Cerebellar nuclear complex (tissue), 1 donor: ENCODE measurements at places on chromosomes 13 and 19.

DNA sequence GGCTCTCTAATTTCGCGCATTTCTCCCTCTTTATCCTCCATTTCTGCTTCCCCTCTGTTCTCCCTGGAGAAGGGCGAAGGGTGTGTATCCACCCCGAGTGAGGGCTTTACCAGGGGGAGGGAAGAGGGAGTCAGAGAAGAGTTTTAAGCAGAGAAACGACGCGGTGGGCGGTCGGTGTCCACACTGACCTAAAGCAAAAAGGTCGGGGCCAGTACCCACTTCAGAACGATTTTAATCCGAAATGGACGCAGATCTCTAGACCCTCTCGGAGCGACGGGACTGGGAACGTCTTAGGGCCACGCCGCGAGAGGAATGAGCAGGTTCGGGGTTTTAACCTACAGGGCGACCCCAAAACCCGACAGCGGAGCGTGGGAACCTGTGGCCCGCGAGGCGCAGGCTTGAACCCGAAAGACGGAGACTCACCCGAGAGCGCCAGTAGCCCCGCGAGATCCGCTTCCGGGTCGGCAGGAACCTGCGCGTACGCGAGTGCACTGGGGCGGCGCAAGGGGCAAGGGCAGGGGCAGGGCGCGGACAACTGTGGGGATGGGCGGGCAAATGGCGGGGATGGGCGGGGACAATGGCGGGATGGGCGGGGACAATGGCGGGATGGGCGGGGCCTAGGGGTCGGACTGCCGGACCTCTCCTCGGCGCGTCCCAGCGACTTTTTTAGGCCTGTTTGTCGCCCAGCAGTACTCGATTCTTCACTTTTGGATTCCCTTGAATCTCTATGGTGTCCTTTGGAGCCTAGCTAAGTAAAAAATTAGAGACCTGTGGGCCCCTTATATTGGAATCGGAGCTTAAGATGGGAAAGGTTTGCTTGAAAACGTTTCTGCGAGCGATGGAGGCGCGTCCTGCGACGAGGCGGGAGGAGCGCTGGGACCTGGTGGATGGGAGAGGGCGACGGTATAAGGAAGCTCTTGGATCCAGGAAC is at the start of gene ZNF677:
TSS of gene ZNF677 (minus strand) at position 463 of the 931 bp plus-strand sequence. CDS start 3,323 bp downstream, outside the sequence.
- DNase-seq, result peak; percentile 62

DNA sequence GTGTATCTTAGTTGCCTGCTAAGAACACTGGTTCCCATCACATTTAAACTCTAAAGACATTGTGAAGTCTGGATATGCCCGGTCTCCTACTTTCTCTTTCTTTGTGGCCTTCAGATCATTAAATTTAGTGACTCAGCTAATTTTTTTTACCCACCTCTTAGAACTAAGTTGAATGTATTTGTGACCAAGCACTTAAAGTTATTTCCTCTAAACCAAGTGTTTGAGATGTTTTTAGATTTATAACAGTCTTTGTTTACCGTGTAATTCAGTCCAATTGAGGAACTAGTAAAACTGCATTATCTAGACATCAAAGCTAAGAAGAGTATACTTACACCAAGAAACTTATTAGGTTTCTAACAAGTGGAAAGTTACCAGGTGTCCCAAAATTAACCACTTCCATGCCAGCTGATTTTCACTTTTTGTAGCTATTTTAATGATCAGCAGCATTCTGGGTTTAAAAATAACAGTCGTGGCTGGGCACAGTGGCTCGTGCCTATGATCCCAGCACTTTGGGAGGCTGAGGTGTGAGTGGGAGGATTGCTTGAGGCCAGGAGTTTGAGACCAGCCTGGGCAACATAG is 53.1 kb downstream of the ARHGAP35 start:
- no peak for DNase-seq

GRCh38 chr13:32409561-32410421 is 18.1 kb downstream of the N4BP2L1 start:
- no peak for DNase-seq

DNA sequence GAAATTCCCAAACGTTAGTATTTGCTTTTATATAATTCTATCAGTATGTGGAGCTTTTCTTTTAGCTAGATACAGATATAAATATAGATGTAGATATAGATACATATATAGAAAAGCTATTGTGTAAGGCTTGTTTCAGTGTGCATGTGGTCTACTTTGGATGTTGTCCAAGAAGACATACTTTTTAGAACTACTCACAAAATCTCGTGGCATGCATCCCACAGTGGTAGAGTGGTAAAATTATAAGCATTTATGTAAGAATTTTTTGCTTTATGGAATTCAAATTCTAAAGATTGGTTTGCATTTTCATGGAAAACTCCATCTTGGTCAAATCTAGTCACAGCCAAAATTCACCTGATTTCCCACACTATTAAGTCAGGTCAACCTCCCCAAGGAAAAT is 880.4 kb downstream of the EFNB2 start:
- DNase-seq, result no peak

GRCh38 chr13:109366525-109366924 is 419.9 kb downstream of the IRS2 start:
- DNase-seq, result no peak

DNA sequence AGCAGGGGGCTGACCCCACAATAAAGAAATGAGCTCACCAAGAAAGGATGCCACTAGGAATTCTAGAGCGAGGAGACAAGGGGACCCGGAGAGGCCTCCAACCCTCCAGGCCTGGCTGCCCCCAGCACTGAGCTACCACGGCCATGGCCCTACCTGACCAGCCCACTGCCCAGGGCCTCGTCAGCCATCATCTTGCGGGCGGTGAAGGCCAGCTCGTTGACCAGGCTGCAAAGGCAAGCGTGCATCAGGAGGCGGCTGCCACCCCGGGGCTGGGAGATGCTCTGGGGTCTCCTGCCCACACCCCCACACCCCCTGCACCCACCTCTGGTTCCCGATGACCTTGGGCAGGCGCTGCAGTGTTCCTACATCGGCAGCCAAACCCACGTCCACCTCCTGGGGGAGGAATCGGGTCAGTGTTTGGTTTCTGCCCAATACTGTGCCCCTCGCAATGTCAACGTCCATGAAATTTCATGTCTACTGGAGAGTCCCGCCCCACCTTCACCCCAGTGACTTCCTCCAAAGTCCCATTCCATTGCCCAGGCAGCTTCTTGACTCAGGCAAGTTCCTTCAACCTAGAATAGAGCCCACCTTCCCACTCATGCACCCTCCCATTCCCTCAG is 3.5 kb upstream of the LGALS4 start:
- no peak for DNase-seq

DNA sequence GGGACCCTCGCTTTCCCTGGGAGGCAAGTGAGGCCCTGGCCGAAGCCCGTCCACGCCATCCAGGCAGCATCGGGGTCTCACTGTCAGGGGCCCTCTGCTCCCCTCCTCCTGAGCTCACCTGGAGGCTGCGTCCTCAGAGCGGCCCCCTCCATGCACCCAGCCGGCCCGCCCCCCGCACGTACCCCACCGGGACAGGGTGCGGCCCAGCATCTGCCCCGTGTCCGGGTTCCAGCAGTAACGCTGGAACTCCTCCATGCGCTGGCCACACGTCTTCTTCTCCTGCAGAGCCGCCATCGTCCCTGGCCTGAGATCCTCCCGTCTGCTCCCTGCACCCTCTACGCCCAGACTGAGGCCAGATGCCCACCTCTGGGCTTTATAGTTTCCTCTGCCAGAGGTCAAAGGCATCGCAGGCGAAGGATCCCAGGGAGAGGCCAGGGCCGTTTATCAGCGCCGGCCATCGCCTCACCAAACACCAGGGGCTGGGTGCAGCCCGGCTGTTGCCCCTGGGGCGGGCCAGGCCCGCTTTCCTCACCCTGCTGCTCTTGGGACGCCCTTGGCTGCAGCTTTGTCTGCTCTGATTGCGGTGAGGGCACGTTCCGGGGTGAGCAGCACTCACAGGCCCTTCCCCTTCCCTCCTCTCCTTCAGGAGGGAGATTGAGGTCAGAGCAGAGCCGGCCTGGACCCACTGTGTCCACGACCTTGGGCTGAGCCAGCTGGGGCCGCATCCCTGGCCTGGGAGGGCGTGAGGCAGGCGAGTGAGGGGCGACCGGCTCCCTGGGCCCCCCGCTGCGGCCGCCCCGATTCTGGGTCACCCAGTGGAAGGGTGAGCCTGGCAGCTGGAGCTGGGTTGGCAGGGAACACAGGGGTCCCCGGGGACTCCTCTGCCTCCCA is at the start of gene ATP4B:
TSS of gene ATP4B (minus strand) at position 348 of the 891 bp plus-strand sequence. CDS start at position 294, 54 bp downstream.
- DNase-seq, result no peak

DNA sequence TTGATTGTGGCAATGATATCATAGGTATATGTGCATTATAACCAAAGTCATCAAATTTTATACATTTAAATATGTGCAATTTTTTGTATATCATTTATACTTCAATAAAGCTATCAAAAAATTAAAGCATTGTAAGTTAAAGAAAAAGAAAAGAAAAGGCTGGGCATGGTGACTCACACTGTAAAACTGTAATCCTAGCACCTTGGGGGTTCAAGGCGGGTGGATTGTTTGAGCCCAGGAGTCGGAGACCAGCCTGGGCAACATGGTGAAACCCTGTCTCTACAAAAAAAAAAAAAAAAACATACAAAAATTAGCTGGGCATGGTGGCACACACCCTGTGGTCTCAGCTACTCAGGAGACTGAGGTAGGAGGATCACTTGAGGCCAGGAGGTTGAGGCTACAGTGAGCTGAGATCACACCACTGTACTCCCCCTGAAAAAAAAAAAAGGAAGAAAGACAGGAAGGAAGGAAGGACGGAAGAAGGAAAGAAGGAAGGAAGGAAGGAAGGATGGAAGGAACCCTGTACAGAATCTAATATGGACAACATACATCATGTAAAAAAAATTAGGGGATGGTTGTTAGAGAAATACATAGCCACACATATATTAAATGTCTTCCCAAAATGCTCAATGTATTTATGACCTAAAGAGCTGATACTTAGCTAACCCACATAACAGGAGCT is 21.7 kb upstream of the SLC25A30 start:
- no peak for DNase-seq

GRCh38 chr19:48991873-48992580 is 1.1 kb downstream of the GYS1 start:
- DNase-seq, result no peak

GRCh38 chr13:42747399-42747873 is 33.9 kb upstream of the FAM216B start:
- no peak for DNase-seq

GRCh38 chr13:76725211-76725610 is 161.0 kb downstream of the KCTD12 start:
- no peak for DNase-seq

DNA sequence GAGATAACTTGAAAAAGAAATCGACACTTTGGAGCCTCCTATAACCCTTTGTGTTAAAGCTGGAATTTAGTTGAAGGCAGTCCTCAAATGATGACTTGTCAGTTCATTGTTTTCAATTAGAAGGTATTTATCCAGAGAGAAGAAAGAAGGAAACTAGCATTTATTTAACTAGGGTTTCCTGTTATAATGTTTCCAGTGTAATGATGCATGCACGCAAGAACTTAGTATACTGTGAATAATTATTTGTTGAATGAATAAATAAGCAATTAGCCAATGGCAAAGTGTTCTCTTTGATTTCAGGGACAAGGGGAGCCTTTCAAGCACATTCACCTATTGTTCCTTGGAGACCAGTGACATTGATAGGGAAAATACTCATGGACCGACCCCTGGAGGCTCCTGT is 307.4 kb downstream of the KLF5 start:
- DNase-seq, result no peak
